ENCODE measurements at places on chromosomes 3 and 15.

- no peak for DNase-seq
These were observed 26.8 kb upstream of the ZBTB38 start for GRCh38 chr3:141341536-141341935.

GRCh38 chr15:85579957-85580694 lies 199.7 kb downstream of the AKAP13 start:
- peak; percentile 37 for DNase-seq

DNA sequence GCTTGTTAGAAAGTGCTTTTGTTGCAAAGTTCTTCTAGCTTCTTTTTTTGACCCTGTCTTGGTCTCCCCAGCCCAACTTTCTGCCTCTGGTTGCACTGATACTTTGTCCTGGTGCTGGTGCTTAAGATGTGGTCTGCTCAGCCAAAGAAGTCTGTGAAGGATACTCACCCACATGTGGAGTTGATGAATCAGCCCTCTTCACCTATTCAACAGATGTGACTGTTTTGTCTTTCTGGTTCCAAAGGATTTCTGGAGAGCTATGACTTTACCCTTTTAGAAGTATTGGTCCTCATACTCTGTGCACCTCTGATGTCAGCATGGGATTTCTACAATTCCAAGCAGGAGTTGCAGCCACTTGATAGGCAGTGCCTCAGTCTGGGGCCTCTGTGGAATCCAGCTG lies 84.1 kb downstream of the PCCB start:
- DNase-seq, result no peak

DNA sequence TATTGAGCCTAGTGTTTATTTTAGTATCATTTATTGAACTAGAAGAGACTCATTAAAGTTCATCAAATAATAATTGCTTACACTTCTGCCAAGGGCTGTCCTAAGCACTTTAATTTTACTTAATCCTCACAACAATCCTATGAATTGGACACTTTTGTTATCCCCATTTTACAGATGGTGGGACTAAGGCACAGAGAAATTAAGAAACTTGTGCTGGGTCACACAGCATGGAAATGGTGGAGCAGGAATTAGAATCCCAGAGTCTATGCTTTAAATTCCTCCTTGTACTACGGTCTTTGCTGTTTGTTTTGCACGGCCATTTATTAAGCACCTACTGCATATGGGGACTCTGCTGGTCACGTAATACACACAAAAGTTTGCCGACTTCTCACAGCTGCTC lies 7.9 kb downstream of the ATP2B2 start:
- no peak for DNase-seq

GRCh38 chr3:125185805-125186204 lies 26.7 kb downstream of the SLC12A8 start:
- no peak for DNase-seq

- DNase-seq, result no peak
These were observed 13.8 kb downstream of the ATP10A start for GRCh38 chr15:25849157-25849921.

DNA sequence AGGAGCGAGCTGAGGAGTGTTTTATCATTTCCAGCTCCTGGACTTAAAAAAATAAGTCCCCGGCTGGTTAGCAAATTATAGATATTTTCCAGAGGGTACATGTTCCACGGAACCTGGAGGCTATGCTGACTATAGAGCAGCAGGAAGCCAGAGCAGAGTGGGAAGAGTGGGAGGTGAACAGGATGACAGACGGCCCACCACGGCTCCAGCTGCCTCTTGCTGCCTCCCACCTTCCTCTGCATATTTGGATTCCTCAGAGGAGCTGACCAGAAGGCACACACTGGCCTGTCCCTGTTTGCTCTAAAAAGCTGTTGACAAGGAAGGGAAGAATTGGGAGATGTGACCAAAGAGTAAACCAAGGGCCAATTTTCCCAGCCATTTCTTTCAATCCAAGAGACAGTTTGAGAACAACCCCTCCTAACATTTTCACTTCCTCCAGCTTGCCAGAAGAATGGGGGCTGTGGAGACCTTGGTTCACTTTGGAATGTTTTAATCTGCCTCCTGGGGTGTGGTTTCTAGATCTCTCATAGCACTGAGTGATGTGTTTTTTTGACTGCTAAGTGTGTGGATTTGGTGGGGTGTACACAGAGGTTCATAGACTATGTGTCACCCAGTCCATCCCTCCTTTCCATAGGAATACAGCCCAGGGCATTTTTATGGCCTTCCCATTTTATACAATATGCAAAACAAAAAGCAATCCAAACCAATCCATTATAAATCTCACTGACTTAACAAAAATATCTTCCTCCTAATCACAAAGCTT lies 36.8 kb downstream of the HGD start:
- no peak for DNase-seq

Data from CD4-positive, alpha-beta T cell treated with Interleukin-17A for 1 hour (primary cell).